EH (cell line): ENCODE measurements at places on chromosomes 6 and 20.

GRCh38 chr20:62925420-62926228 lies 681 bp downstream of the DIDO1 start:
- peak; percentile 50 for DNase-seq

DNA sequence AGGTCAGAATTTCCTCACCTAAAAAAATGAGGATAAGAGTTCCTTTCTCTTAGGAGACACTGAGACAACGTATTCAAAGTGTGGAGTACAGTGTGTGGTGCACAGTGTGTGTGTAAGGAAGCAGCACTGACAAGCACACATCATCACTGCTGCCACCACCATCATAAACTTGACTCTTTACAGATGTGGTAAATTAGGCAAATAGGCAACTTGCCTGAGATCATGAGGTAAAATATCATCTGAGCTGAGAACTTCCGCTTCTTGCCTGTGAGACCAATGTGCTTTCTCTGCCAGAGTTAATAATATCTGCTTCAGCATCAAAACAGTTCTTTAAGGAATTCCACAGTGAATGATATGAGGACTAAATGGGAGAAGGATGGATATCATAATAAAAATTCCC lies 52.7 kb downstream of the LYRM4 start:
- peak; percentile 94 for DNase-seq

DNA sequence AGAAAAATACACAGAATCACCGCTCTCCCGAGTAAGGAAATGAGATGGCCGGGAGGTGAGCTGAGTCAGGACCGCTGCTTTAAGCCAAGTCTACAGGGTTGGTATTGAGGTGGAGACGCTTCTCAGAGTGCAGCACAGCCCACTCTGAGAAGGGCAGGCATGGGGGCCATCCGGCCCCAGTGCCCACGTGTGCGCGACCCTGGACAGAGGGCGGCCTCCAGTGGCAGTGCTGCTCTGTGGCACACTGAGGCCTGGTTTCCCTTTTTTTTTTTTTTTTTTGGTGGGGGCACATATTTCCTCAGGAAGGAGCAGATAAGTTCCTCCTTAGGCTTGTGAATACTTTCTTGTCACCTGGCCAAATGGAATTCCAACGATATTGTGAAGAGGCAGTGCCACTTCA lies 88.8 kb downstream of the FOXC1 start:
- no peak for DNase-seq

DNA sequence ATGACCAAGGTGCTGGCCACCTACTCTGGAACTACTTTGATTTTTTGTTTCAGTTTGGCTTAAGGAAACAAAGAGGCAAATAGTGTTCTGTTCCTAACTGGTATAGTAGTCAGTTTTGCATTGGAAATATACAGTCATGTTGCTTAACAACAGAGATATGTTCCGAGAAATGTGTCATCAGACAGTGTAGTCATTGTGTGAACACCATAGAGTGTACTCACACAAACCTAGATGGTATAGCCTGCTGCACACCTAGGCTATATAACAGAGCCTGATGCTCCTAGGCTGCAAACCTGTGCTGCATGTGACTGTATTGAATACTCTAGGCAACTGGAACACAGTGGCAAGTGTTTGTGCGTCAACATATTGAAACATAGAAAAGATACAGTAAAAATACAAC lies 80.4 kb downstream of the ARID1B start:
- DNase-seq, result no peak

DNA sequence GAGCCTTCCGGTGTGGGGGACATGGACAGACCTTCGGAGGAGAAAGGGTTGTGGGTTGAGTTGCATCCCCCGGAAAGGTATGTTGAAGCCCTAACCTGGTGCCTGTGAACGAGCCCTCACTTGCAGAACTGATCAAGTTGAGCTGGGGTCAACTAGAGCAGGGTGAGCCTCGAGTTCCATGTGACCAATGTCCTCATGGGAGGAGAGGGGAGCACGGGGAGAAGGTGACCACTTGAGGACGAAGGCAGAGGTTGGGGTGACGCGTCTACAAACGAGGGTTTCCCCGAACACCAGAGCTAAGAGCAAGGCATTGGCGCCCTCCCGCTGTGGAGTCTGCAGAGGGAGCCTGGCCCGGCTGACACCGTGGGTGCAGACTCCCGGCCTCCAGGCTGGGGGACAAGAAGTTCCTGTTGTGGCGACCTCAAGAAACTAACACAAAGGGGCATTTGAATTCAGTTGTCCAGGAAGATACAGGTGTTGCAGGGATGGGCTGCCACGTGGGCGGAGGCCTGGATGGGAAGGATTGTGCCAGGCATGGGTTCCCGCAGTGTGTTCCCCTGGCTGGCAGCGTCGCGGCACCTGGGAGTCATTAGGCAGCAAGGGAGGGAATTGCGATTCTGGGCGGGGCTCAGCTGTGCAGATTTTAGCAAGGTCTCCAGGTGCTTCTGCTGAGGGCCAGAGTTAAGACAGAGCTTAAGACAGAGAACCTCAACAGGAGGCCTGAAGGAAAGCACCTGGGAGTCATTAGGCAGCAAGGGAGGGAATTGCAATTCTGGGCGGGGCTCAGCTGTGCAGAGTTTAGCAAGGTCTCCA lies 20.4 kb upstream of the UNC93A start:
- DNase-seq, result no peak

DNA sequence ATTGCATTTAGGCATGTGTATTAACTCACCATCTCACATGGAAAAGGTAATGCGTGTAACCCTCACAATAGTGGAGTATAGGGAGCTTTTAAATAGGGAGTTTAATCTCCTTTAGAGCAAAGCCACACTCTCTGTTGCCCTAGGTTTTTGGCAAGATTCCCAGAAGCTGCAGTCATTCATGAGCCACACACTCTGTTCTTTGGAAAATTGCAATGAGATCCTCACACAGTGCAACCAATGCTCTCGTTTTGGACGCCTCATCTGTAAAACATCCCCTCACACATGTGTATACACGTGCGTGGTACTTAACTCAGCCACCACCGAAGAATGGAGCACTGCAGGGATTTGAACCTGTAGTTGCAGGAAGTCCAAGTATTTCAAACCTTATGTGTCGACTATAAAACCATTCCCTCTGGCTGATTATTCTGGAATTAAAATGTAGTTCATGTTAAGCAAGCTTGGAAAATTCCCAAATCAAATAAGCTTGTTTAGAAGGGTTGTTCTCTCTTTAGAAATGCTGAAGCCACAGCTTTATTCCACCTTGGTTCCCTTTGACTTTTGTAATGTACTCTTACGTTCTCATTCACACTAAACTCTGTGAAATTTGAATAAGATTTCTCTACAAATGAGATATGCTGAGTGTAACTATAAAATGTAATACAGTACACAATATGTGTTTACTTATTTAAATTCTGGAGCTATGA lies 489.8 kb upstream of the MANEA start:
- DNase-seq, result peak; percentile 1

- no peak for DNase-seq
These were observed 4.3 kb downstream of the PPP1R11 start for GRCh38 chr6:30071081-30071818.

- no peak for DNase-seq
These were observed 17.5 kb upstream of the SLC9A8 start for GRCh38 chr20:49795135-49795424.

- DNase-seq, result no peak
These were observed 39.2 kb upstream of the HDDC2 start for GRCh38 chr6:125340991-125341390.

GRCh38 chr6:137227871-137228302 lies 8.7 kb upstream of the IFNGR1 start:
- no peak for DNase-seq
